ENCODE measurements at places on chromosomes 12 and 14.

DNA sequence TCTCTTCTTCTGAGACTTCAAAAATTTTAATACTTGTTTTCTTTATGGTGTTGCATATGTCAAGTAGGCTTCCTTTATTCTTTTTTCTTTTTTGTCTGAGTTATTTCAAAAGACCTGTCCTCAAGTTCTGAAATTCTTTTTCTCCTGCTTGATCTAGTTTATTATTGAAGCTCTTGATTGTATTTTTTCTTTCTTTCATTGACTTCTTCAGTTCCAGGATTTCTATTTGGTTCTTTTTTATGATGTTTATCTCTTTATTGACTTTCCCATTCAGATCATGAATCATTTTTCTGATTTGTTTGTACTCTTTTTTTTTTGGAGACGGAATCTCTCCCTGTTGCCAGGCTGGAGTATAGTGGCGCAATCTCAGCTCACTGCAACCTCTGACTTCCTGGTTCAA is 34.1 kb downstream of the IFT43 start:
- no peak for DNase-seq

- DNase-seq, result no peak
These were observed 143.1 kb downstream of the SYT10 start for GRCh38 chr12:33296529-33296928.

DNA sequence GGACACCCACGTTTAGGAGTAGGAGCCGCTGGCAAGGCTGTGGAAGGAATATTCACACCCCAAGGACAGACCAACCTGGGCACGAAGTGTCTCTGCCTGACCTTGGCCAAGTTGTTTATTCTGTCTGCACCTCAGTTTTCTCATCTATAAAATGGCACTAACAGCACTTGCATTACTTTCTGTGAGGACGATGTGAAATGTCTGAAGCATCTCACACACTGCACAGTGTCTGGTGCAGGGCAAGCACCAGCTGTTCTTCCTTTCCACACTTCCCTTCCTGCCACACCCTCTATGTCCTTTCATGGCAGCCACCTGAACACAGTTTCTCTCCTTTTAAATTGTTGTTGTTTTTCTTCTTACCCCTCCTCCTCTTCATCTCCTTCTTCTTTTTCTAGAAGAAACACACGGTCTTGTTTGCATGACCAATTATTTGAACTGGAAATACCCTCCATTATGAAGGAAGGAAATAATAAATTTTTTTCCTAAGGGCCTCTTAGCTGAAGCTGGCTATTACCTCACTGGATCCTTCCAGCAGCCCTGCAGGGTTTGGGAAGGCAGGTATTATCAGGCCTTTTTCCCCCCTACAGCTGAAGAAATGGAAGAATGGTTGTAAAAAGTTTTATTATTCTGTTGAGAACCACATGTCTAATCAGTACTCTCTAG is 42.9 kb upstream of the ATP23 start:
- DNase-seq, result peak; percentile 27

DNA sequence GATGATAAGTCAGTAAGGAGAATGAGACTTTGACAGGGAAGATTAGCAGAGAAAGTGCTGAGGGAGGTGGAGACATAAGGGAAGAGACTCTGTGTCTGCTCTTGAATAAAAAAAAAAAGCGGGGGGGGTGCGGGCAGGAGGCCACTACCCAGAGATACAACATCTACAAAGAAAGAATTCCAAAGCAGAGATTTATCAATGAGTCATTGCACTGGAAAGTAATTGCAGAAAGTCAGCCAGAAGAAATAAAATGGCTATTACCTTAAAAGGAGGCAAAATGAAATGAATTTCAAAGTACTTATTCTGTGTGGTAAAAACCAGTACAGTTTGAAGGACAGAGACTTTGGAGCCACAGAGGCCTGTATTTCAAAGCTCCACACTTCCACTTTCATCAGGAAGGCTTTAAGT is 267.1 kb upstream of the PRKD1 start:
- DNase-seq, result no peak

DNA sequence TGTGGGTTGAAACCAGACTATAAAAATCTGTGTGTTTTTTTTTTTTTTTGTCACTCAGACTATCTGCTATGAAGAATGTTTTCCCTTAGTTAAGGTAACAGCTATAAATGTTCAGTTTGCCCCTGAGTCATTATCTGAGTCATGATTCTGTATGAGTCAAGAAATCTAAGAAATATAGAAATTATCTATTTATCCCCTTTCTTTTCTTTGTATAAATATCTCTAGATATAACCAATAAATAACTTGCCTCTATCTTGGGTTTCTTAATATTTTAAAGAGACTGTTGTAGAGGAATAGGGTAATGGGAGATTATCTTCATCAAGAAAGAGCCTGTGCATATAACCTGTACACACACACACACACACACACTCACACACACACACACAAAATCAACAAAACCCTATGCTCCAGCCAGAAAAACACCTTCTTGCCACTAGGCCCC is 161.7 kb upstream of the EEA1 start:
- DNase-seq, result no peak

DNA sequence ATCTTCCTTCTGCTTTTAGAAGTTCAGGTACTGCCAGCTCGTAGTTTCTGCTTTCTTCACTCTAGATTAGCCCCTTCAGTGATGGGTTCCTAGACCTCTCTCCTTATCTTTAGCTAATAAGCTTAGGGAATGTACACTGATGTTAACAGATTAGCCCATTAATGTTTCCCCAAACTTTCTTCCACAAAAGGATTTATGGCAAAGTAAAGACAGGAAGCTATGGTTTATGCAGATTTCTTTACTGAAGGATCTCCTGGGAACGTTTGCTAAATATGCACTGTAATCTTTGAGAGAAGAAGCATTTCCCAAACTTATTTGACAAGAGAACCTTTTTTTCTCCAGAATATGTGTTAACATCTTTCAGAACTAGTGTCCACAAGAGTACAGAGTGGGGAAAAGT is 4.2 kb downstream of the SOCS4 start:
- no peak for DNase-seq

GRCh38 chr12:51661836-51662235 is 70.8 kb downstream of the SCN8A start:
- no peak for DNase-seq

DNA sequence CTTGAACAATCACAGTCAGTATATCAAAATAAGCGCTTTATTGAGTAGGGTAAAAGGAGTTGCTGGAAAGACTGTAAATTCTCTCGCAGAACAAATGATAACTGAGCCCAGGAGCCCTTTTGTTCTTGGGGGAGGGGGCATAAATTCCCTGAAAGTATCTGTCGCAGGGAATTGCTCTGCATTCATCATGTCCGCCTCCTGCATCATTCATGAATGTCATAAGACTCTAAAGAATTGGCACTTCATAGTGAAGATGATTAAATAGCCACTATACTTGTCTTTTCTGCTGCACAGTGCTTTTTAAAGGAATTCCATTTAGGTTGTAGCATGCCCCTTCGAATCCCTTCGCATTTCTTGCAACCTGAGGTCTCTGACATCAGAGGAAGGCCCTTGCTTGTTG is 762.3 kb downstream of the DIO2 start:
- DNase-seq, result no peak

GRCh38 chr12:101969-102878 is 35.7 kb downstream of the IQSEC3 start:
- DNase-seq, result no peak

DNA sequence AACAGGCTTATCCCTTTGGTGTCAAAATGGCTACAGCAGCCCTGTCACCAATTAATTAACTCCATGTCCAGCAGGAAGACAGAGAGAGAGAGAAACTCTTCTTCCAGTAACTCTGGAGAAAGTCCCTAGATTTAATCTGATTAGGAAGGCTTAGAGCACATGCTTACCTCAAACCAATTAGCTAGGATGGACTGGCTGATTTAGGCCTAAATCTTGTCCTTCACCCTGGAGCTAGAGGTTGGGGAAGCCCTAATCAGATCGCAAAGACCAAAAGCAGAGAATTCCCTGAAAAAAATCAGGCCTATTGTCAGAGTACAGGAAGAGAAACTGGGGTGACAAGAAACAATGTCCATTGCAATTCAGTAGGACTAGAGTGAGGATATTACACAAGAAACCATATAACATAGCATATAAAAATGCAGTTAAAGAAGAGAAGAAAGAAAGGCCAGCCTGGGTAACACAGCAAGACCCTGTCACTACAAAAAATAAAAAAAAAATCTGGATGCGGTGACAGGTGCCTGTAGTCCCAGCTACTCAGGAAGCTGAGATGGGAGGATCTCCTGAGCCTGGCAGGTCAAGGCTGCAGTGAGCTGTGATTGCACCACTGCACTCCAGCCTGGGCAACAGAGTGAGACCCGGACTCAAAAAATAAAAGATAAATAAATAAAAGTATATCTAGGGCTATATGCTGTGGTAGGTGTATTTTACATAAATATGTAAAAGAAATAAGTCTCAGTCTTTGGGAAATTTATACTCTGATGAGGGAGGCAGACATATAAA is 34.9 kb upstream of the TUBA1A start:
- no peak for DNase-seq

GRCh38 chr14:98122527-98122926 is 1149.5 kb downstream of the BCL11B start:
- peak; percentile 26 for DNase-seq

DNA sequence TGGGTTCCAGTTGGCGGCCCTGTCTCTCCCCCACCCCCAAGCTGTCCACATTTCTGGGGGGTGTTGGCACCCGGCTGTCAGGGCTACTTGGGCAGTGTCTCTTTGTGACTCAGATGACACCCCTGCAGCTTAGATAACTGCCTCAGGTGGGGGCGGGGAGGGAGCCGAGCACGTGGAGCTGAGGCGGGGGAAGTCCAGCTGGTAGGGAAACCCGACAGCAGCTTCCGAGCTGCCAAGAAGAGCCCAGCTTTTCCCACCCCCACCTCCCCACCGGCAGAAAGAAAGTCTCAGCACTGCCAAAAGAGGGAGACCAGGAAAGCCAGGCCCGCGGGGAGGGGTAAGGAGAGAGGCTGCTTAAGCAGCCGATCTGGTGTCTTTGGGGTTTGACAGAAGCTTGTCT is 1.4 kb downstream of the LRTM2 start:
- DNase-seq, result no peak

Measured in CD4-positive, alpha-beta T cell treated with Interleukin-21 for 1 hour (primary cell).